PC-9 (cell line): ENCODE measurements at places on chromosomes 3 and 15. TPM values are rescaled to one million over a fixed set of nuclear protein-coding genes. Genes with fewer than 3 reads are reported as not detected.

DNA sequence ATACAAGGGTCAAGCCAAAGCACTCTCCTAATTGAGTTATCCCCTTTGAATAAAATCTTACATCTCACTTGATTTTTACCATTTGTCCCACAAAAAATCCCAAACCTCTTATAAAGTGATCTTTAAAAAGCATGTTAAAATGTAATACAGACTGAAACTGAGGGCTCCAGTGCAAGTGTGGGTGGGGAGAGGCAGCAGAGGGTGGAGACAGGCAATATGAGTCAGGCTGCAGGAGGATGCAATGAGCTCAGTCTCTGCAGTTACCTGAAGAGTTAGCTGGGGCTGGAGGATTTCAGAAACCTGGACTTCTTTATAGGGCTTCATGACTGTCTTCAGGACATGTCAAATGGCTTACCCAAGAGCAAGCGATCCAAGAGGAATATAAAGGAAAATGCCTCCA is 14.2 kb upstream of the COLQ start:
- no peaks in the 10 kb centered on the region for H3K36me3 ChIP-seq
- no peaks in the 10 kb centered on the region for H3K27me3 ChIP-seq
- no peaks in the 10 kb centered on the region for H3K4me1 ChIP-seq
- DNase-seq, result no peak

The TTLL13 gene
- 0.93 and 0.96 TPM in 2 replicates for total RNA-seq

The AADACL2 gene
- not detected in 2 replicates for total RNA-seq

GRCh38 chr15:77440378-77440999 is 19.8 kb downstream of the HMG20A start:
- peaks cover 12% of the 10 kb centered on the region for H3K4me1 ChIP-seq
- H3K27ac ChIP-seq, result no peak overlapping the region

GRCh38 chr3:150142936-150143335 is 172.2 kb upstream of the PFN2 start:
- H3K27ac ChIP-seq, result no peak overlapping the region
- no peak overlapping the region for H3K4me3 ChIP-seq
- peaks cover 11% of the 10 kb centered on the region for H3K4me1 ChIP-seq
- no peaks in the 10 kb centered on the region for H3K36me3 ChIP-seq

- no peak overlapping the region for H3K4me3 ChIP-seq
- H3K27me3 ChIP-seq, result no peaks in the 10 kb centered on the region
- H3K36me3 ChIP-seq, result no peaks in the 10 kb centered on the region
Observed at GRCh38 chr3:15102836-15103235, 3.9 kb upstream of the RBSN start.

The ATP10A gene
- not detected in 2 replicates for total RNA-seq
